Cortex of kidney (tissue), 1 donor: ENCODE measurements at places on chromosomes 4 and X.

GRCh38 chr4:27000820-27001219, 140.2 kb downstream of the STIM2 start:
- DNase-seq = no peak

DNA sequence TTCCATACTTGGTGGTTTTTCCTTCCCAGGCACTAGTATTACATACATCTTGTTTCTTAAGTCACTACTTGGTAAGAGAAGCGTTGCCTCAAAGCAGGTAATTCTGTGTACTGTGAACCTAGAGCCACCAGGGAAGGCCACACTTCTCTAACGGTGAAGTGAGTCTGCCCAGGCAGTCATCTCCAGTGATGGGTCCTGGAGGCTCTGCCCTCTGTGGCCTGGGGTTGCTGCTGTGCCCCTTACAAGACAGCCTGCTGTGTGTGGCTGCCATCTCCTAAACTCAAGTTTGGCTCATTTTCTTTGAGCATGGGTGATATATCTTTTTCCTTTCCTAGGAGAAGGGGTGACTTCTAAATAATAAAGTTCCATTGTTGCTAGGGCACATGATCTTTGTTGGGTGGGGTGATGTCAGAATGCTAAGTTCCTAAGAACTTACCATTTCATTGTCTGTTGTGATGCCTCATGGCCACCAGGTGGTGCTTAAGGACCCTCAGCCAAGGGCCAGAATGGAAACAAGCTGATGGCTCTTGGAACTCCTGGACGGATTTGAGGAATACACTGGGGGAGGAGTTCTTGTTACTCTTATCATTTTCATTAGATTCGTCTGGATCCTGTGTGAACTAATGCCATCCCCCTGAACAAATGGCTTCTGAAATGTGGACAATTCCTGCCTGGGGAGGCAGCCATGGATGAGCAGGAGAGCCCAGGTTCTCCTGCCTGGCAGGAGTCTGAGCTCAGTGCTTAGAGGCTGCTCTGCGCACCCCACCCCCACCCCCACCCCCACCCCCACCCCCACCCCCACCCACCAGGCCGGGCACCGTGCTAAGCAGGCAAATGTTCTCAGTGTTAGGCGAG, 41.1 kb upstream of the WDR1 start:
- no peak for DNase-seq

- no peak for DNase-seq
Observed at GRCh38 chr4:100881283-100881682, 363.5 kb upstream of the EMCN start.

DNA sequence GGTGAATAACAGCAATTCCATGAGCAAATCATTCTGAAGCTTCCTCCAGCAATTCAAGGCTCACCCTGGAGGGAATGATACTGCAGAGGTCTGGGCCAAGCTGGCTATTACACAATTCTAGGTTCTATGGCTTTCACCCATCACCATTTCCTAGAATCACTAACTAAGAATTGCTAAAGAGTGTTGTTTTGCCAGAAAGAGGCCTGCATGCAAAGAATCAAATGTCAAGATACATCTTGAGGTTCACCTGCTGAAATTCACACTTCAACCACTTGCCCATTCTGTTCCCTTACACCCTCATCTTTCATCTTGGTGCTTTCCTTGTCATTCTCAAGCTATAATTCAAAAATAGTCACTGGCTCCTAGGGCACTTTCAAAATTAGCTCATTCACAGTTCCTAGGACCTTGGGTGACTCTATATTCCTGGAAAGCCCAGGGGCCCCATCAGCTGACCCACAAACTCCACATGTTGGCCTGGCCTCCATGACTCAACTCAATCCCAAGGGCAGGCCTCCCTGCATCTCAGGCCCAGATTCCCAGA, 7.0 kb downstream of the APBB2 start:
- no peak for DNase-seq

DNA sequence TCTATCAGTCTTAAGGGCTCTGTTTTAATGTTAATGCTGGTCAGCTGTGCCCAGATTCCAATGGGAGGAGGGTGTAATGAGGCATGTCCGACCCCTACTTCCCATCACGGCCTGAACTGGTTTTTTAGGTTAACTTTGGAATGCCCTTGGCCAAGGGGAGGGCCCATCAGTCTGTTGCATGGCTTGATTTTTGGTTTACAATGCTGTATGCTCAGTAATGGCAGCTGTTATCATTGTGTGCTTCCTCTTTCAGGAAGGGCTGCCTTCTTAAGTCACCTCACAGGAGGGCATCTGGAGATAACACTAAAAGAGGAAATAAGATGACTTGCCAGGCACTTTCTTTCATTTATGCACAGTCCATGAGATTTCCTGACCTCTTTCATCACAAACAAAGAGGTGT, 36.3 kb downstream of the ATXN3L start:
- DNase-seq = no peak

DNA sequence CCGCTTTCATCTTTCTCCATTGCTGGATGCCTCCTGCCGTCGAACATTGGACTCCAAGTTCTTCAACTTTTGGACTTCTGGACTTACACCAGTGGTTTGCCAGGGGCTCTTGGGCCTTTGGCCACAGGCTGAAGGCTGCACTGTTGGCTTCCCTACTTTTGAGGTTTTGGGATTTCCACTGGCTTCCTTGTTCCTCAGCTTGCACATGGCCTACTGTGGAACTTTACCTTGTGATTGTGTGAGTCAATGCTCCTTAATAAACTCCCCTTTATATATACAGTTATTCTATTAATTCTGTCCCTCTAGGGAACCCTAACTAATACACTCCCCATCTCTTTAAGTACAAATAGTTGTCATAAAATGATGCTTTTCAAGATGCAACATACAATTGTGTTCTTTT, 595.3 kb downstream of the ARAP2 start:
- DNase-seq = no peak

GRCh38 chrX:106415276-106415895, 196.4 kb upstream of the RADX start:
- no peak for DNase-seq

- DNase-seq = no peak
Observed at GRCh38 chrX:55120761-55121358, 32.0 kb downstream of the PAGE2 start.

- DNase-seq = no peak
Observed at GRCh38 chrX:119194621-119195020, 41.5 kb upstream of the PGRMC1 start.

GRCh38 chrX:124216396-124217115, 115.9 kb upstream of the TEX13D start:
- no peak for DNase-seq
